CD4-positive, alpha-beta T cell treated with Interleukin-4 for 4 hours (primary cell): ENCODE measurements at places on chromosomes 4 and X.
A peak's percentile ranks its signal among the peaks of the same experiment; 100 is the strongest.

GRCh38 chr4:41751449-41752061 is 3.0 kb upstream of the PHOX2B start:
- DNase-seq, result no peak

DNA sequence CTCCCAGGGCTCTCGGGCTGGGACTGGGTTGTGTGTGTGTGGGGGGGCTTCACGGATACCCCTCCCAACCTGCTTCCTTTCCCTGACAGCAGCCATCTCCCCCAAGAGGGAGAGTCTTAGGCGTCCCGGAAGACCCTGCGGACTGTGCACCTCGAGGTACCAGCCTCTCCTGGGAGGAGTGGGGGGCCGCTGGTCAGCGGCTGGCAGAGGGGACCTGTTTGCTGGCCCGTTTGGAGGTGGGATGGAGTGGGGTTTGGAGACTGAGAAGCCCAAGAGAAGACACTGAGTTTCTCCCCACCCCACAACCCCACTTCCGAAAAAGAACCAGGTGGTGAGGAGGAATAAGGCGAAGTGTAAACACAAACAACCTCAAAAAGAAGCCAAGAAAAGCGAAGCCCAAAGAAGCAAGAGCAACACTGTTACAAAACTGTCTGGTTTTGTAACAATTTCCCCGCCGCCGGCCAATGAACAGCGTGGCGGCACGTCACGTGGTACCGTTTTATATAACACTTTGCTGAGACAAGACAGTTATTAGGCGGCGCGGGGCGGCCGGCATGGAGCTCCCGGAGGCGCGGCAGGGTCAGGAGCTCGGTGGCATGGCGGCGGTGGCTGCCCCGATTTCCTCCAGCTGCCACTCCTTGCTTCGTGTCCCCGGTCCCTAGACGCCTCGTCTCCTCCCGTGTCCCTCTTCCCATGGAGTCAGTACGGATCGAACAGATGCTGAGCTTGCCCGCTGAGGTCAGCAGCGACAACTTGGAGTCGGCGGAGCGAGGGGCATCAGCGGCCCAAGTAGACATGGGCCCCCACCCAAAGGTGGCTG is at the start of gene LONRF3:
Gene LONRF3, plus strand, starts transcription at position 531 of the 820 bp plus-strand sequence. Its CDS starts 163 bp downstream, at position 694.
- DNase-seq, result peak; percentile 64

GRCh38 chr4:60579335-60579734 is 620.8 kb upstream of the ADGRL3 start:
- no peak for DNase-seq

DNA sequence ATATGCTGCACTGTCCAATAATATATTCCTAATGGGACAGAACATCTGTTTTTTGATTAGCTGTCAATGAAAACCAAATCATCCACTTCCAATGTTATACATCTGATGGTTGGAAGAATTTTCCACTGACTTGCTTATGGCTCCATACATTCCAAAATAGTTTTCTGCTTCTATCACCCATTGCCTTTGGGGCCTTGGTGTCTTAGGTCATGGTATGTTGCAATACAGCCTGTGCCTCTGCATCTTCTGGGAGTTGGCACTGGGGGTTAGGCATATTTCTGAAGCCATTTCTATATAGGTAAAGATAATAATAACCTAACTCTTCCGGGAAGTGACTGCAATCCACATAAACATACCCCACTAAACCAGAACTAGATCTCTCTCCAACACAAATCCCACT is 53.2 kb upstream of the NR3C2 start:
- no peak for DNase-seq

- no peak for DNase-seq
Observed at GRCh38 chr4:165784672-165785071, 88.4 kb upstream of the TLL1 start.

- no peak for DNase-seq
Observed at GRCh38 chrX:155028129-155028528, 1.5 kb downstream of the FUNDC2 start.

DNA sequence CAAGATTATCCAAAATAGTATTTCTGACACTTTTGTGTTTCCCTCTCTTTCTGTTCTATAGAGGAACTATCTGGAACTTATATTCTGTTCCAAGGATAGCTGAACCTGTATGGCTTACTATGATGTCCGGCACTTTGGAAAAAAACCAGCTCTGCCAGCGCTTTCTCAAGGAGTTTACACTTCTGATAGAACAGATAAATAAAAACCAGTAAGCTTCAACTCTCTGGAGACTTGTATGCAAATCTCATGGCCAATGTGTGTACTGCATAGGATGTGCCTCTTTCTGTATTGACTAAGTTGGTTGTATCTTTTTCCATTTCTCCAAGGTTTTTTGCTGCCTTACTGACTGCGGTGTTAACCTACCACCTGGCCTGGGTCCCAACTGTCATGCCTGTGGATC is 92.5 kb downstream of the FNIP2 start:
- DNase-seq, result no peak

GRCh38 chrX:110006821-110007375 is 4.0 kb downstream of the TMEM164 start:
- no peak for DNase-seq

DNA sequence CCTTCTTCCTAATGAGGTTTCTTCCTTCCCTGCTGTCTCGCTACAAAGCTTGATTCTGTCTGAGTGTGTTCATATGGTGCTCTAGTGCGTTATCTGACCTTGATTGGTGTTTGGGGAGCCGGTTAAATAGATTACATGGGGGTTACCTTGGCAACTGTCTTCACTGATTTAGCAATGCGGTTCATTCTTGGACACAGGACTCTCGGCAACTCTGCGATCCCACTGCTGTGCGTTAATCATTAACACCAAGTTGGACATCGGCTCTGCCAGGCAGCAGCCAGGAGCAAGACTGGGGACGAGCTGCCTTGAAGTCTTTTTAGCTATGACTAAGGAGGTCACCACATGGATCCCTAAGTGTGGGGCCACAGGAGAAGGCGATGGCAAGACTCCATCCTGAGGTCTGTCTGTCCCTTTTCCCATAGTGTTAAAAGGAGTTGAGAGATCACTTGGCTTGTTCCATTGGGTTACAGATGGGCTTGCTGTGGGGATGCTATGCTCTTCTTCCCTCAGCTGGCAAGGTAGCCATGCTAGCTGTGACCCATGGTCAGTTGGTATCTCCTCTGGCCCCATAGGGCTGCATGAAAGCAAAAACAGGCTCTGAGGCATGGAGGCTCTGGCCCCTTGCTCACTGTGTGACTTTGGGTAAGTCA is 93.4 kb upstream of the MAMLD1 start:
- DNase-seq, result no peak

- no peak for DNase-seq
Observed at GRCh38 chr4:177287255-177287654, 22.4 kb upstream of the NEIL3 start.
